ENCODE measurements at places on chromosomes 3 and 15.

- no peak for DNase-seq
Observed at GRCh38 chr15:42220216-42220615, 12.1 kb upstream of the VPS39 start.

DNA sequence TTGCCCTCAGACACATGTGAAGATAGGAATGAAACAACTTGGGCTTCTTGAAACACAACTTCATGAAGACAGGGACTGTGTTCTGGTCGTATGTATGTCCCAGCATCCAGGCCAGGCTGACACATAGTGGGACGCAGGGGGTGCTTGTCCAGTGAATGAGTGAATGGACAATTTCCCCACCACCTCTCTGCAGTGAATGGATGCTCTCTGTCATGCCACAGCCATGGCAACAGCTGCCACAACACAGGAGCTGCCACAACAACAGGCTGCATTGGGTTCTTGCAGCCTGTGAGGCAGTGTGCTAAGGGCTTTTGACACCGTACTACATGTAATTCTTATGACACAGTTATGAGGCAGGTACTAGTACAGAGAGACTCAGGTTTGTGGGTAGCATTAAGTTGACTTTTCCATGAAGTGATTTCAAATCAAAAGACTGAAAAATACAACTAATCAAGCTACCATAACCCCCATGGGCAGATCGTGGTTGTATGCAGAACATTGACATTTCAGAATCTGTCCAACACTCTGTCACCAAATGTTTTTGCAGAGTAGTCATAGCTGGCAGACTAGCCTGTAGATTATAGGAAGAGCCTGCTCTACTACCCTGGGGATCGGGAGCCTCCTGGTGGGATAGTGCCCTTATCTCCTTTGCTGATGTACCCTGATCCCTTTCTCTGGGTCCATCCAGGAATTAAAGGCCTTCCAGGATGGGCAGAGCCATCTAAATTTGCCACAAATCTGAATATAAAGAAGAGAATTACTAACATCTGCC is 40.8 kb downstream of the CLSTN2 start:
- no peak for DNase-seq

DNA sequence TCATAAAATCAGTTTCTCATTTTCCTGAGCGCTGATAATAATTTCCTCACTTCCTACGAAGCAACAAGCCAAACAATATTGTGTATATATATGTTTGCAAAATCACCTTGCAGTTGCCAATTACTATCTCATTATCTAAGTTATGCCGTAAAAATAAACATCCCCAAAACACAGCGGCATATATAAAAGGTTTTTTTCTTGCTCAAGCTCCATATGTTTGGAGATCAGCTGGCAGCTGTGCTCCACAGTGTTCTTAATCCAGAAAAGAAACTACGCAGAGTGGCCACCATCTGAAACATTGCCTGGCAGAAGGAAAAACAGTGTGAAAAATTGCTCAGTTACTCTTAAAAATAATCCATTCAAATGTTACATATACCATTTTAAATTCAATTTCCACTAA is 951.4 kb downstream of the PLOD2 start:
- DNase-seq = no peak

GRCh38 chr3:172042136-172042662 is 2.8 kb downstream of the FNDC3B start:
- DNase-seq = no peak

GRCh38 chr15:78879517-78880241 is 7.0 kb downstream of the MORF4L1 start:
- DNase-seq = no peak

GRCh38 chr3:129756871-129757270 is 136.6 kb downstream of the TMCC1 start:
- peak; percentile 24 for DNase-seq

- DNase-seq = no peak
Observed at GRCh38 chr3:126418661-126419131, 24.0 kb downstream of the CFAP100 start.

DNA sequence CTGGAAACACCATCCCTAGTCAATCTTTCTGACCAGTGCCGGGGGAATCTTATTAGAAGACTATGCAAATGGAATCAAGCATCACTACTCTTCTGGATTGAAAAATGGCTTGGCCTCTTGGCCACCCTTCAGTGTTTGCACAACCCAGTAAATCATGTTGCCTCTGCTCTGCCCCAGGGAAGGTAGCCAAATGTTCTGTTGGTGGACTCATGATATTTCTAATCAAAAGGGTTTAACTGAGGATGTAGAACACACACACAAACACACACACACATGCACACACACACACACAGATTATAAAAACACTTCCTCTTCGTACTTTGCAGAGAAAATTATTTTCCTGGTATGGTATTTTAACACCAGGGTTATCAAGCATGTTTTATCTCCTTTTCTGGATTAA is 7.9 kb downstream of the RBP2 start:
- DNase-seq = no peak

DNA sequence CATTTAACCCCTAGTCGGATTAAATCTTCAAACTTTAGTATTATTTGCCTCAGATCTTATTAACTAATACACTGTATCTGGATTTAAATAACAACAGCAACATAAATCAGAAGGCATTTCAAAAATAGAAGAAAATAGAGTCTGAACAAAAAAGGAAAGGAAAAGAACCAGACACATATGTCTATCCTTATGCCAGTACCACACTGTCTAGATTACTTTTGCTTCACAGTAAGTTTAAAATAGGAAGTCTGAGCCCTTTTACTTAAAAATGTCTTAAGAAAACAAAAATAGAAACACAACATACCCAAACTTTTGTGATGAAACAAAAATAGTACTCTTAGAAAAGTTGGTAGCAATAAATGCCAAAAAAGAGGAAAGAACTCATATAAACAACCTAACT is 1615.8 kb downstream of the SI start:
- DNase-seq = no peak

- no peak for DNase-seq
Observed at GRCh38 chr15:99427668-99428361, 138.0 kb upstream of the MEF2A start.

DNA sequence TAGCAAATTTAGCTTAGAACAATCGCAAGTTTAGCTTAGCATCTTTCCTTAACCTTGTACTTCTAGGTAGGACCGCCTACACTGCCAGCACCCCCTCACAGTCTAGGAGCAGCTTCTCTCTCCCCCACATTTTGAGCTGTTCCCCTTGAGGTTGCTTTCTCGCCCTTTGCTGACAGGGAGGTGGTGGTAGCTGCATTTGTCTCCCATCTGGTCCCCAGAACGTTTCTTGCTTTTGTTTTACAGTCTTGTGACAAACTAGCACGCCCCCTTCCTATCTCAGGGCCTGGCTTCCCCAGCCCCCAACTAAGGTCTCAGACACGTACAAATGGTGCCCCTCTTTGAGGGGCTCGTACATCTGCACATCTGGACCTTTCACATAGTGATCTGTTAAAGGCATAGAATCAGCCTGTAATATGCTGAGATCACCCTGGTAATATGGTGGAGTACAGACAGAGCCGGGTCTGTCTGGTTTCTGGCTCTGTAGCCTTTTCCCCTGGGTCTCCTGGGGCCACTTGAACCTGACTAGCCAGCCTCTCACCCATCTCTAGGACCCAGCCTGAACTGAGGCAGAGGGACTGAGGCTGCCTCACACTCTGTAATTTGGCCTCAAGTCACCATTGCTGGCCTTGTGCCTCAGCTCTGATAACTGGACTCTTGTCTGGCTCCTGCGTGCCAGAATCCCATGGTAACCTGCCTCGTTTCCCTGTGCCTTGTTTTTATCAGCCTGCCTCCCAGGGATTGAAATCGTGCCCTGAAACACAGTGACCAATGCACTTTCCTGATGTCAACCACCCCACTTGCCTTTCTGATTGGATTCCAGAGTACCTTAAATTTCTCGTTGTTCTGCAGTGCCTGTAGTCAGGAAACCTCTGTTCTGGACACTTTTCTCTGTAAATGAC is 27.7 kb downstream of the CRTC3 start:
- DNase-seq = peak; percentile 51

- DNase-seq = no peak
Observed at GRCh38 chr15:69340243-69340900, 41.7 kb downstream of the PAQR5 start.

GRCh38 chr3:151171145-151171757 is 31.8 kb downstream of the GPR171 start:
- DNase-seq = no peak

DNA sequence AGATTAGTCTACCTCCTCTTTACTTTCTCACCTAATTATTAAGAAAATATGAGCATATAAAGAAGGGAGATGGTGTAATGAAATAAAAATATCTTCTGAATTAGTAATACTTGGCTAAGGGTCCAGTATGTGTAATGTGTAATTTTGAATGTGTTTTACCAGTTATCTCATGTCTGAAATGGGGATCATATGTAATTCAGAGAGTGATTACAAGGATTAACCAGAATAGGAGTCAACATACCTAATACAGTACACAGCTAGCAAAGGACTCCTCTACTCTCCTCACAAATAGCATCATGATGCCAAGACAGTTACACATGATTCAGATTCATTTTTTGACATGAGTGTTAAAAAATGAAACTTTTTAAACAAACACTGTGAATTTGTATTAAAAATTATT is 570.4 kb downstream of the SI start:
- peak; percentile 2 for DNase-seq

- DNase-seq = peak; percentile 100
Observed at GRCh38 chr3:194089357-194090177, 46.4 kb upstream of the HES1 start.

- no peak for DNase-seq
Observed at GRCh38 chr15:69830876-69831275, 266.8 kb downstream of the TLE3 start.

DNA sequence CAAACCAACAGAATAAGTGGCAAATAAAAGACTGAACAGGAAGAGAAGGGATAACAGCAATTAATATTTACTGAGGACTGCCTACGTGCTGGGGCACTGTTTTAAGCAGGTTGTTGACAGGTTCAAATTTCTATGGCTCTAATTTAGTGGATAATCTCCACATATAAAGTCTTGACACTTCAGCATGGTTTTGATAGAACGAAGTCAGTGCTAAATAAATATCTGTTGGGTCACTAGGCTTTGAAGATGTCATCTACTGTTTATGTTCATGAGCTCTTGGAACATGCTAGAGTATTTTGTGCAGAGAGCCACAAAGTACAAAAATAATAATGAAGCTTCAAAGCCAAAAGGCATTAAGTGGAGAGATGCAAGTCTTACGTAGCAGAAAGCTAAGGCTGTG is 74.0 kb downstream of the SFMBT1 start:
- DNase-seq = no peak

DNA sequence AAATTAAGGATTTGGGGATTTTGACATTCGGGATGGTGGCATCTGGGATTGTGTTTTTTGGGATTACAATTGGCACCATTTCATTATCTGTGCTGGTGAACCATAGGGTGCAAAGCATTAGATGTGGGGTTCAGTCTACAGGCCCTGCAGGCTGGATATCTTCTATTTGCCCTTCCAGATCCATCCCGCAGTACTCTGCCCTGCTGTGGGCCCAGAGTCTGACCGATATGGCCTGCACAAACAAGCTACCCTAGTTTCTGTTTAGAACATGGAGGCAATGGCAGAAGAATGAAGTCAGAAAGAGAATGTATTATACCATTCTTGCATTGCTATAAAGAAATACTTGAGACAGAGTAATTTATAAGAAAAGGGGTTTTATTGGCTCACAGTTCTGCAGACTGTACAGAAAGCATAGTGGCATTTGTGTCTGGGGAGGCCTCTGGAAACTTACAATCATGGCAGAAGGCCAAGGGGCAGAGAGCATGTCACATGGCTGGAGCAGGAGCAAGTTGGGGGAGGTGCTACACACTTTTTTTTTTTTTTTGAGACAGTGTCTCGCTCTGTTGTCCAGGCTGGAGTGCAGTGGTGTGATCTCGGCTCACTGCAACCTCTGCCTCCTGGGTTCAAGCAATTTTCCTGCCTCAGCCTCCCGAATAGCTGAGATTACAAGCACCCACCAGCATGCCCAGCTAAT is 93.7 kb downstream of the NCEH1 start:
- no peak for DNase-seq

DNA sequence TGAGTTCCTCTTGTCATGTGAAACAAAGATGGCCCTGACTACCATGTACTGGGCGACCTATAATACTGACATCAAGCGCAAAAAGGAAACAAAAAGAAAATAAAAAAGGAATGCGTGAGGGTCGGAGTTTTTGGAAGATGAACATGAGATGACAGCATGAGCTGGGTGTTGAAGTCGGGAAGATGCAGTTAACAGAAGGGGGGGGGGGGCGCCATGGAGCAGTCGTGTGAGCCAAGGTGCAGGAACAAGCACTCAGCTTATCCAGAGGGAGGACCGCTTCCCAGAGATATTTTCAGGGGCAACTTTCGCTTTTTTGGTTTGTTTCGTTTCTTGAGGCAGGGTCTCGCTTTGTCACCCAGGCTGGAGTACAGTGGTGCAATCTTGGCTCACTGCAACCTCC is 110.2 kb downstream of the RORA start:
- DNase-seq = no peak

DNA sequence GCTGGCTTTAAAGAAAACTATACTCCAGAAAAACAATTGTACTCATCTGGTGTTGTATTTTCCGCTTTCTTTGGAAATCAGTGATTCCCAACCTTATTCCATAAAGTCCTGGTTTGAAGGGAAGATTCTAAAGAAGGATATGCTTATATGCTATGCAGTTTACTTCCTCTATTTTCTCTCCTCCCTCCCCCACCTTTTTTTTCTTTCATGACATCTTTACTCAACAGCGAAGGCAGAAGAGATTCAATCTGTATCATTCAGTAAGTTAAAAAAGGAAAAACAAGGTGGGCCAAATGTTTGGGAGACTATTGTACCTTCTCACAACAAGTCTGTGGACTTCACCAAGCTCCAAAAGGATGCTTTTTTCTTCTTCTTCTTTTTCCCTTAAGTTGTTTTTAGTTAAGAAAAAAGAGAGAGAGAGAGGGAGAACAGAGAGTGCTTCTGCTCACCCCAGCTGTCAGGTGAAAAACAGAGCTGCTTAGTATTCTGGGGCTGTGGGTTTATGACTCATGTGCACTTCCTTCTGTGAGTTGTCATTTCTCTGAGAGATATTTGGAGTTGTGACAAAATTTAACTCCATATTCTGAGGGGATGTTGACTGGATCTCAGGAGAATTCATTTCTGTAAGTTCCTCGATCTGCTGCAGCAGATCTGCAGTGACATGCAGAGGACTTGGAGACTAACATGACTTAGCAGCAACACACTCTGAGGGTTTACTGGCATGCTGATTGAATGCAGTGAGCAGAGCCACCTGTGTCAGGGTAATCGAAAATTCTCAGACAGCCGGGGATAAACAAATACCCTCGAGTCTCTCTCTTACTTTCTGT is 70.7 kb downstream of the SSR3 start:
- DNase-seq = peak; percentile 37

DNA sequence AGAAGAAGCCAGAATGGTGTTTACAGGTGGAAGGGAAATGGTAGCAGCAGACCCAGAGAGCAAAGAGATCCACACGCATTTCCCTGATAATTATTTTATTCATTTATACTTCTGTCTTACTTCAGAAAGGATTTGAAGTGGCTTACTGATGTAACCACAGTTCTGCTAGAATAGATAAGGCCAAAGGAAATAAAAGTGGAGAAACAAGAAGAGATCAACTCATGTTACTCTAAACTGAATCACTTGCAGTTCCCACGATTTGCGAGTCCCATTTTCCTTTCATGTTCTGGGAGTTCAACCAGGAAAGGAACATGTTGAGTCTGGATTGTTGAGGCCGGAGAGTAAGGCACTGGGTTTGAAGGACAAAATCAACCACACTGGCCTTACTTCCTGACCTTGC is 151.8 kb downstream of the MYRIP start:
- DNase-seq = no peak

GRCh38 chr15:86865920-86866319 is 786.2 kb downstream of the AGBL1 start:
- DNase-seq = no peak

All from NCI-H226 (cell line).